ENCODE measurements at places on chromosomes 12 and 14.

DNA sequence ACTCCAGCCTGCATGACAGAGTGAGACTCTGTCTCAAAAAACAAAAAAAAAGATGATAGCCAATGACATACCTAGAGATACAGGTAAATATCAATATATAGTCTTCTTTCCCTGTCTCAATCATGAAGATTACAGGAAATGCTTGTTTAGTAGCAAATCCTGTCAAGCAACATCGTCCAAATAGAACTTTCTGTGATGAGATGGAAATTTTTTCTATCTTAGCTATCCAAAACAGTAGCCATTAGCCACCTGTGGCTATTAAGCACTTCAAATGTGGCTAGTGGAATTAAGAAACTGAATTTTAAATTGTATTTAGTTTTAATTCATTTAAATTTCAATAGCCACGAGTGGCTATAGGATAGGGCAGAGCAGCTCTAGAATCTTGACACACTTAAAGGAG, 33.2 kb upstream of the RIC8B start:
- no peak for DNase-seq

GRCh38 chr14:104874571-104875411, 9.7 kb downstream of the CEP170B start:
- no peak for DNase-seq

GRCh38 chr14:98799891-98800290, 472.1 kb downstream of the BCL11B start:
- DNase-seq: no peak

DNA sequence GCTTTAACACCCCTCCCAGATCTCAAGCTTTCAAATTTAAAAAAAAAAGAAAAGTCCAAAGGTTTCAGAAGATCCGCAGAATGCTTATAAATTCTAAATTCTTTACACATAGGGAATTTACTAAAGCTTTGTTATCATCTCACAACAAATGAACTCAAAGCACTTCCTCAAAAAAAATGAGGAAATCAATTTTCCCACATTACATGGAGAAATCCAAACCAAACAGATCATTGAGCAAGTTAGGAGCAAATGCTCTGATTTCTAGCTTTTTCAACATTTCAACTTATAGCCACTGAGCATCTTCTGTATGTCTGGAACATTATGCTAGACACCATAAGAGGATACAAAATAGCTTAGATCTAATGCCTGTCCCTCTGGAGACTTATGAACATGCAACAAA, 161.0 kb downstream of the CEP128 start:
- no peak for DNase-seq
